ENCODE measurements at places on chromosomes 2 and 18.

- no peaks in the 10 kb centered on the region for H3K27me3 ChIP-seq
- H3K36me3 ChIP-seq: no peaks in the 10 kb centered on the region
- no peak overlapping the region for H3K27ac ChIP-seq
- H3K4me1 ChIP-seq: no peaks in the 10 kb centered on the region
- DNase-seq: no peak
Measured at GRCh38 chr2:228669690-228670089, 488.2 kb upstream of the SPHKAP start.

GRCh38 chr2:238498188-238498587, 71.5 kb downstream of the ASB1 start:
- H3K36me3 ChIP-seq: no peaks in the 10 kb centered on the region
- H3K27ac ChIP-seq: no peak overlapping the region
- no peaks in the 10 kb centered on the region for H3K27me3 ChIP-seq
- H3K4me1 ChIP-seq: peaks cover 26% of the 10 kb centered on the region
- no peak overlapping the region for H3K4me3 ChIP-seq
- no peak for DNase-seq

GRCh38 chr18:70135604-70136003, 69.9 kb downstream of the RTTN start:
- no peaks in the 10 kb centered on the region for H3K27me3 ChIP-seq
- no peaks in the 10 kb centered on the region for H3K4me1 ChIP-seq
- H3K4me3 ChIP-seq: no peak overlapping the region
- no peak for DNase-seq
- peaks cover 26% of the 10 kb centered on the region for H3K36me3 ChIP-seq
- no peak overlapping the region for H3K27ac ChIP-seq

DNA sequence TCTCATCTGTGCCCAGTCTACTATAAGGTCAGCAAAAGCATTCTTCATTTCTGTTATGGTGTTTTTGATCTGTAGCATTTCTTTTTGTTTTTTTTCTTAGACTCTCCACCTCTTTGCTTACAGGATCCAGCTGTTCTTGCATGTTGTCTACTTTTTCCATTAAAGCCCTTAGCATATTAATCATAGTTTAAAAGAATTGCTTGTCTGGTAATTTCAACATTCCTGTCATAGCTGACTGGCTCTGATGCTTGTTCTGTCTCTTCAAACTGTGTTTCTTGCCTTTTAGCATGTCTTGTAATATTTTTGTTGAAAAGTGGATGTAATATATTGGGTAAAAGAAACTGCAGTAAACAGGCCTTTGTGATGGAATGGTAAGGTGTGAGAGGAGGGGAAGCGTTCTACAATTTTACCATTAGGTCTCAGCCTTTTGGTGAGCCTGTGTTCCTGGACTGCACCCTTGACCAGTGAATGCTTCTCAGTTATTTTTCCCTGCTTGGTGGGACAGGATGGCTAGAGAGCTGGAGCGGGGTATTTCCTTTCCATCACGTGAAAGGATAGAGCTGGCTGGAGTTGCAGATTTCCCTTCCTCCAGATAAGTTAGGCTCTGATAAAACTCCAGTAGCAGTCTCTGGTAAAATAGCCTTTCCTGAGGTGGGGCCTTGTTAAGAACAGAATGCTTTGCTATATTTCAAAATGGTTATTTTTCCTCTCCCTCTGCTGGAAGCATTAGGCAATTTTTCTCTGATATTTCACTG, 65.4 kb downstream of the PLA2R1 start:
- H3K36me3 ChIP-seq: no peaks in the 10 kb centered on the region
- no peak overlapping the region for H3K27ac ChIP-seq
- H3K4me1 ChIP-seq: no peaks in the 10 kb centered on the region
- no peak overlapping the region for H3K4me3 ChIP-seq
- no peak for DNase-seq

GRCh38 chr18:9866627-9867026, 19.1 kb upstream of the TXNDC2 start:
- H3K4me3 ChIP-seq: no peak overlapping the region
- no peak for DNase-seq
- H3K36me3 ChIP-seq: peaks cover 16% of the 10 kb centered on the region
- peaks cover 1% of the 10 kb centered on the region for H3K27me3 ChIP-seq
- no peak overlapping the region for H3K27ac ChIP-seq

- no peaks in the 10 kb centered on the region for H3K36me3 ChIP-seq
- no peaks in the 10 kb centered on the region for H3K4me1 ChIP-seq
- H3K27me3 ChIP-seq: peaks cover 15% of the 10 kb centered on the region
- H3K27ac ChIP-seq: no peak overlapping the region
- H3K4me3 ChIP-seq: no peak overlapping the region
Measured at GRCh38 chr2:204425821-204426220, 119.5 kb upstream of the PARD3B start.

DNA sequence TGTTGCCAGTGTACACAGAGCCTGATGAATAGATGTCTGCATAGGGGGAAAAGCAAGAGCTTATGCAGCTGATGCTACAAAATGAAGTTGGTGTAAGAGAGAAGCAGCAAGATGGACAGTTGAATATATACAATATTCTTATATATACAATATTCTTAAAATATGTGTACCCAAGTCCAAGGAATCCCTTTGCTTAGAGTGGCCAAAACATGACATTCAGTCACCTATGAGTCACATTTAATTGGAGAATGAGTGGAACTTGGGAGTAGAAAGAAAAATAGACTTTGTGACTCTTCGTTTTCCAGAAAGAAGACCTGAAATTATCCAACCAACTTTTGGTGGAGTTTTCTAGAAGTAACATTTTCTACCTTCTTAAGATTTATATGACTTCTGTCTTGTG, 81.8 kb downstream of the SCN9A start:
- H3K36me3 ChIP-seq: no peaks in the 10 kb centered on the region
- no peaks in the 10 kb centered on the region for H3K27me3 ChIP-seq
- no peak overlapping the region for H3K27ac ChIP-seq
- H3K4me3 ChIP-seq: no peak overlapping the region
- no peak for DNase-seq
- H3K4me1 ChIP-seq: no peaks in the 10 kb centered on the region

- peak; percentile 7 for DNase-seq
- H3K4me3 ChIP-seq: no peak overlapping the region
- H3K27ac ChIP-seq: no peak overlapping the region
- H3K27me3 ChIP-seq: no peaks in the 10 kb centered on the region
- no peaks in the 10 kb centered on the region for H3K4me1 ChIP-seq
- H3K36me3 ChIP-seq: no peaks in the 10 kb centered on the region
Measured at GRCh38 chr2:120391911-120392665, 46.2 kb downstream of the INHBB start.

DNA sequence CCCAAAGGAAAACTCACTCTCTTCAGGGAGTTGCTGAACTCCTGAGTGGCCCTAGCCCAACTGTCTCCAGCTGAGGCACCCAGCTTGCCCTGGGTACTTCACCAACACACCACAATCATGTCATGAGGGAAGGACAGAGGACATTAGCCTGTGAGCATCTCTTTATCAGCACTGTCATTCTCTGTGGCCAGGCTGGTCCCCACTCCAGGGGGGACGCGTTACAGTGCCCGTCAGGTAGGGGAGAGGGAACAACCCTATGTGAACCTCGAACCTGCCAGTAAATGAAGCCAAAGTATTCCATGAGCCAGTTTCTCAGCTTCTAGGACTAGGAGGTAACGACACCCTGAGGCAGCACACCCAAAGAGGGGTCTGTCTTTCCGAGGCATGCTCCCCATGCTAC, 94.9 kb upstream of the MGAT4A start:
- H3K27ac ChIP-seq: no peak overlapping the region
- no peak for DNase-seq
- peaks cover 2% of the 10 kb centered on the region for H3K36me3 ChIP-seq
- peaks cover 43% of the 10 kb centered on the region for H3K4me1 ChIP-seq
- no peak overlapping the region for H3K4me3 ChIP-seq

Measured in activated CD4-positive, alpha-beta memory T cell treated with anti-CD3 and anti-CD28 coated beads, Interleukin-2, amount 10 ng/mL, durations not matched to agents 7 days and 5 days (primary cell).